CD8-positive, alpha-beta memory T cell (primary cell): ENCODE measurements at places on chromosomes 4 and X.
A peak's percentile ranks its signal among the peaks of the same experiment; 100 is the strongest.

- no peak for DNase-seq
Observed at GRCh38 chr4:71275004-71275403, 63.8 kb upstream of the SLC4A4 start.

- DNase-seq, result no peak
Observed at GRCh38 chr4:161828061-161828460, 335.7 kb downstream of the FSTL5 start.

DNA sequence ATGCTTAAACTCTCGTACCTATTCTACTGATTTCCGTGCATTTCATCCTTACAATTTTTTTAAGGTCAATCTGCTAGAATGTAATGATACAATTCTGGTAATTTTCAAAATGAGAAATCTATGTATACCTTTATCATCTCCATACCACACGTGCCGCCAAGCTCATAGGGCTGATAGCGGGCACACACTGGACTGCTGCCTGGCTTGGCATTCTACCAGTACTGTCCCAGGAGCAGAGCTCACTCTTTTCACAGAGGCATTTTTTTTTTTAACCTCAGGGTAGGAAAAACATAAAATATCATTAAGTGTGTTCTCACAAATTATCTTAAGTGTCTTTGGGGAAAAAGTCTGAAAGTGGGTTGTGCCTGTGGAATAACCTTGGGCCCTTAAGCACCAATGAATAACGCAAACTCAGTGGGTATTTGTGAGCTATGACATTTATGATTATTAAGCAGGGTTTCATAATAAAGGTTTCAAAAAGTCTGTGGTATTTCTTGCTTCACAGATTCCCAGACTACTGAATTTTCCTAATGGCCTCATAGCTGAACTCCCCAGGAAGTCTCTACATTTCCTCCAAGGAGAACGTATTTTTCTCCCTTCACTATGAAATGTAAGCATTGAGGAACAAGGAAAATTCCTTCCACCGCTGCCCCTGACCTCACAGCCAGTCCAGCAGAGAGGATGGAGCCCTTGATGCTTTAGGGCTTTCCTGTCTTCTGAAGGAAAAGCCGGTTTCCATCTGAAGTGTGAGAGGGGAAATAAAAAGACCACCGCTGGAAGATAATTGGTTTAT lies 125.2 kb downstream of the ELOVL6 start:
- no peak for DNase-seq

DNA sequence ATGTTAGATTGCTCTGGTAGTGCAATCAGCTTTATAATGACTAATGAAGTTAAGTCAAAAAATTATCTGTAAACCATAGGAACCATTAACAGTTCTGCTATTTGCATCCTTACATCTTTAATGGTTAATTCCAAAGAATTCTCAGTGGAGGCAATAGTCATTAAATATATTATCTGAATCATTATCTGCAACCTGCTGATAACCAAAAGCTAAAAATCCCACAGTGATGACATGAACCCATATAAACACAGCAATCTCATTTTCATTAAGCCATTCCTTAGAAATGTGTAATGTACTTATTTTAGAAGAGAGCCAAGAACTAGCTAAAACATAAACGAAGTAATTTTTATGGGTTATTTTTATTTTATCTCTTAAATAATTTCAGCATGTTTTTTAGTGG lies 60.2 kb downstream of the MAGEB16 start:
- DNase-seq, result no peak

- DNase-seq, result no peak
Observed at GRCh38 chr4:174425669-174426068, 96.6 kb downstream of the HPGD start.

DNA sequence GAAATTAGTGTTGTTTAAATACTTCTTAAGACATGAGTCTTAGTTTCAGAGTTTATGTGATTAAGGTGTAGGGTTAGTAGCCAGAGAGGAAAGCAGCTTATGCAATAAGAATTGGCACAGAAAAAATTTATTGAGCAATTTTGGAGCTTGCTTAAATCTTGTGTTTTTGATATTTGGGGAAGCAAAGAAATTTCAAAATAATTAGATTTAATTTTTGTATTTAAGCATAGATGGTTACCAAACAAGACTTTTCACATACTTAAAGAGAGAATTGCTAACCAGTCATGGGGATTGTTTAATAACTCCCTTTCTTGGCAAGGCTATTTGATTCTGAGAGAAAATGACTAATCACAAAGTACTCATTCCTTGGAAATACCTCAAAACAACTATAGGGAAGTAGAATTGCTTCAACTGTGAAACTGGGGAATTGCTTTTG lies 202.0 kb upstream of the GRID2 start:
- DNase-seq, result no peak

DNA sequence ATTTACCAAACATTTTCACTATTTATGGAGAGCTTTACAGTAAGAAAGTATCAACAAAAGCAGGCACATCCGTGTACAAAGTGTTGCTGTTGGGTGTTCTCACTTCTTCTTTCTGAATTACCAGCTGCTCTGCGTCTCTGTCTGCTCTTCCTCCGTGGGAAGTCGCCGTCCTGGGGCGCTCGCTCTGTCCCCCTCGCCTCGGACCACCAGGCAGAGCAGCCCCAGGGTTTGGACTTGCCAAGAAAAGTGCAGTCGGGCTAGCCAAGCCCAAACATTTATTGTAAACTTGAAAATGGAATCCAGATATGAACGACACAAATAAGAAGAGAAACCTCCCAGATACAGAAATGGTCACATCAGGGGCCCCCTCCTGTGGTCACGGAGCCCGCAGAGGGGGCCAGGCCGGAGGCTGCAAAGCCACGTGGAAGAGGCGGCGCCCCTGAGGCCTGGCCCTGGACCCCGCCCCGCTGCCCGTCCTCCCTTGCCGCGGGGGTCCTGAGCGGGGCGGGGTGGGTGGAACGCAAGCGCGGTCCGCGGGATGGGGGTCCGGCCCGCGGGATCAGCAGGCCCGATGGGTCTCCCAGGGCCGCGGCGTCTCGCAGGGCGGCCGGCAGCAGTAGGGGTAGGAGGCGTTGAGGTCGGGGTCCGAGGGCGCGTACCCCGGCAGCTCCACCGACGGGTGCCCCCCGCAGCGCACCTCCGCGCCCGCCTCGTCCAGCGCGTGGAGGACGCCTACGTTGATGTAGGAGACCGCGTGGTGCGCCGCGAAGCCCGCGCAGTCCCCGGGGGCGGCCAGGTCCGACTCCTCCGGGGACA lies 1.5 kb downstream of the TMEM271 start:
- DNase-seq, result no peak

GRCh38 chr4:73648478-73648877 lies 28.2 kb upstream of the RASSF6 start:
- no peak for DNase-seq

DNA sequence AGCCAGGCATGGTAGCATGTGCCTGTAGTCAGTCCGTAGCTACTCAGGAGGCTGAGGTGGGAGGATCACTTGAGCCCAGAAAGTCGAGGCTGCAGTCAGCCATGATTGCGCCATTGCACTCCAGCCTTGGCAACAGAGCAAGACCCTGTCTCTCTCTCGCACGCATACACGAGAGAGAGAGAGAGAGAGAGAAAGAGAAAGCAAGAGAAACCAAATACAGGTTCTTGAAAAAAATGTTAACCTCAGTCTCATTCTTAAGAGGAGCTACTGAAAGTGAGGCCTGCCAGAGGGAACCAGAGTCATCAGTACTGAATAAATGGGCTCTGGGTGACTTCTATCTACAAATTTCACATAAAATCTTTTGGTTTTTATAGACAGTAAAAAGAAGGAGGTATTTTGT lies 42.9 kb downstream of the KIAA0232 start:
- no peak for DNase-seq

- DNase-seq, result peak; percentile 60
Observed at GRCh38 chrX:136694431-136695087, 46.6 kb downstream of the CD40LG start.

DNA sequence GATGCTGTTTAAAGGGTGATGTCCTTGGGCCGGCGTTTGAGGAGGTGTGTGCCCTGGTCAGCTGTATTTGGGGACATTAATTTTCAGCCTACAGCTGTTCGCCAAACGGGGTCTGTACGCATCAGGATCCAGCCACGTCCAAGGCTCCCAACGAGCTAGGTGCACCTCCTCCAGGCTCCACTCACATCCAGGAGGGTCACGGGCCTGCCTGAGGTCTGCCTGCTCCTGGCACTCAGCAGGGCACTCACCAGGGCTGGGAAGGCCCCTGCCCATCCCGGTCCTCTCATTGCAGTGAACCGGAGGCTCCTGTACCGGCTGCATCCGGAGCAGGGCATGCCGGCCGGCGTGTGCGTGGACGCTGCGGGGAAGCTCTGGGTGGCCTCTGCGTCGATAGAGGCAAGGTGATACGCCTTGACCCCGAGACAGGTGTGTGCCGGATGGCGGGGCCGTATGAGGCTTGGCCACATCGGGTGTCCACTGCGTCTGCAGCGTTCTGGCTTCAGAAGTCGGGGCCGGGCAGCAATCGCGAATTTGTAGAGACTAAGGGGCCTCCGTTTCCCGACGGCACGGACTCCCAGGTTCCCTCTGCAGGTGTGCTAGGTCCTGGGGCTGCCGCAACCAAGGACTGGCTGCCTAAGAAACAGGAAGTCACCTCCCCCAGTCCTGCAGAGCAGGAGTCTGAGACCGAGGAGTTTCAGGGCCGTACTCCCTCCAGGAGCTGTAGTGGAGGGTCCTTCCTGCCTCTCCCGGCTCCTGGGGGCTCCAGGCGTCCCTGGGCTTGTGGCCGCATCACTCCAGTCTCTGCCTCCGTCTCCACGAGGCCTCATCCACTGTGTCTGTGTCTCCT lies 27.5 kb upstream of the PLCXD1 start:
- no peak for DNase-seq

- DNase-seq, result no peak
Observed at GRCh38 chrX:13180807-13181206, 136.4 kb upstream of the FAM9C start.

GRCh38 chr4:154492288-154492687 lies 689 bp upstream of the DCHS2 start:
- DNase-seq, result no peak

DNA sequence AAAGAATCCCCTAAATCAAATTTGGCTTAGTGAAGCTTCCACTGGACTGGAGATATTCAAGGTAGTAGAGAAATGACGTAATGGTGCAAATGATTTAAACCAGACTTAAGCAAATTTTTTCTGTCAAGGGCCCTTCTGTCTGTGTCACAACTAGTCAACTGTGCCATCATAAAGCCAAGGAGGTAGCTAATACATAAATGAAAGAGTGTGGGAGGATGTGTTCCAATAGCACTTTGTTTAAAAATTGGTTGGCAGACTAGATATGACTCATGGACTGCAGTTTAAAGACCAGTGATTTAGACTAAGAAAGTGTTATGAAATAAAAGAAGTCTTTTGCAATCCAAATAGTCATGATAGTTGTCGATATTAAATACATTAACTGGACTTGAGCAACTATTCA lies 24.3 kb upstream of the TEX13C start:
- DNase-seq, result no peak

DNA sequence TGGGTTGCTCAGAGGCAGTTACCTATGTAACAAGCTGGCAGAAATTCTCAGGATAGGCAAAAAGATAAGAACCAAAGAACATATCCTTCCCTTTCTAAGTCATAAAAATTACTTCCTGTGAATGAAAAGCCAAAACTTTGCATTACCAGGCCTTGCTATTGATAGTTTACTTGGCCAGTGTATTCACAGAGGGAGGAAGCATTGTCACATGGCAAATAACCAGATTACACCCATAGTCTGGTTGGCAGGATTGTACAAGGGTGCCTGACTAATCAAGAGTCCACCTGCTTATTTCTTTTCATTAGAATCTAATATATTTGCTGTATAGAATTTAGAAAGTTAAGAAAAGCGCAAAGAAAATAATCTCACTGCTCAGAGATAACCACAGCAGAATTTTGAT lies 14.1 kb downstream of the XIAP start:
- DNase-seq, result no peak

DNA sequence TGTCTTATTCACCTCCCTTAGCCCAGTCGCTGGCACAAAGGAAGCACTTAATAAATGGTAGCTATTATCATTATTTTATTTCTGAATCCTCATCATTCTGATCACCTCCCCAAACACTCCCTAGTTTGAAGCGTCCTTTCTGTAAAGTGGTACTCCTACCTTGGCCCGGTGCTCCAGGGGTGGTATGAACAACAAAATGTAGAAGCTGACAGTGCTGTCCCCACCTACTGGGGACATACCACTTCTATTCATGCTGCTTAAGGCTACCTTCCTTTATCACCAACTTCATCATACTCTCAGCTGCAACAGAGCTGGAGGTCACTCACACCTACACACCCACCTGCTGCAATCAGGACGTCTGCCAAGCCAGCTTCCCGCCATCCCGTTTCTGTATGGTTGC lies 40.8 kb upstream of the APLN start:
- no peak for DNase-seq

- DNase-seq, result no peak
Observed at GRCh38 chr4:76600447-76600846, 165.4 kb downstream of the SHROOM3 start.

GRCh38 chrX:86121916-86122315 lies 26.3 kb upstream of the DACH2 start:
- no peak for DNase-seq

DNA sequence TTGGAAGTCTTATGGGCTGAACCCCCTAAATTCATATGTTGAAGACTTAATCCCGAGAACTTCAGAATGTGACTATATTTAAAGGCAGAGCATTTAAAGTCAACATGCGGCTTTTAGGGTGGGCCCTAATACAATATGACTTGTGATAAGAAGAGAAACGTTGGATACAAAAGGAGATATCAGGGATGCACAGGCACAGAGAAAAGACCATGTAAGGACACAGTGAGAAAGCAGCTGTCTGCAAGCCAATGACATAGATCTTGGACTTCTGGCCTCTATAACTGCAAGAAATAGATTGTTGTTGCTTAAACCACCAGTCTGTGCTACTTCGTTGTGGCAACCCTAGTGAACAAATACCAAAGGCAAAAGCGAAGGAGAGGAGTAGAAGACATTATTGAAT lies 42.2 kb downstream of the GABRG1 start:
- no peak for DNase-seq

DNA sequence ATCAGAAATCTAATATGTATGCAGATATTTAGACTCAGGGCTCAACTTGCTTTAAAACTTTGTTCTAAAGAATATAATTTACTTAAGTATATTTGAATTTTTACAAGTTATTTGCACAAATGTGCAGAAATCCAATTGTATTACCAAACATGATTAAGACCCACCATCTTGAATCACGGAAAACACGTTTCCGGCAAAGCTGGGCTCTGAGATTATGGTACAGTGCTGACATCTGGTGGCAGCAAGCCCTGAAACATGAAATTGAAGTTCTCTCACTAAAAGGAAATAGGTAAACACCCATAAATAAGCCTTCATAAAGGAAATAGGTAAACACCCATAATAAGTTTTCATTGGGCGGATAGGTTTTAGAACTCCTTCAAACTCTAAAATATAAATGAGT lies 98.3 kb upstream of the MAOA start:
- peak; percentile 27 for DNase-seq

GRCh38 chrX:155434906-155435743 lies 23.3 kb downstream of the F8A3 start:
- no peak for DNase-seq
